ENCODE measurements at places on chromosomes 1 and 21.

- DNase-seq, result peak; percentile 4
Measured at GRCh38 chr1:219701476-219701875, 88.6 kb upstream of the ZC3H11B start.

DNA sequence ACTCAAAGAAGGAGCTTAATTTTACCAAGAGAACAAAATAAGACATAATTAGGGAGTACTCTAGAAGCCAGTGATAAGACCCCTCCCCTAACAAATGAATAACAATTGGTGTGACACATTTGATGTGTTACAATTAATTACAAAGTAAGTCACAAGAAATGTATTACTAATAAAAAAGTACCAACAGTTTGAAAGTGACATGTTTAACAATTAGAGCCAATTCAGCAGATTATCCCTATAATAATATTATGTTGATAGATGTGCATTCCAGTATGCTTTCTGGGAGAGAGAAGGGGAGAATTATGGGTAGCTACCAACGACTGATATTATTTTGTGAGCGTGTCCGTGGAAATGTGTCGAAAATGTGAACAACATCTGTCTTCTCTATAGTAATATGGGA lies 19.1 kb downstream of the CTSK start:
- no peak for DNase-seq

DNA sequence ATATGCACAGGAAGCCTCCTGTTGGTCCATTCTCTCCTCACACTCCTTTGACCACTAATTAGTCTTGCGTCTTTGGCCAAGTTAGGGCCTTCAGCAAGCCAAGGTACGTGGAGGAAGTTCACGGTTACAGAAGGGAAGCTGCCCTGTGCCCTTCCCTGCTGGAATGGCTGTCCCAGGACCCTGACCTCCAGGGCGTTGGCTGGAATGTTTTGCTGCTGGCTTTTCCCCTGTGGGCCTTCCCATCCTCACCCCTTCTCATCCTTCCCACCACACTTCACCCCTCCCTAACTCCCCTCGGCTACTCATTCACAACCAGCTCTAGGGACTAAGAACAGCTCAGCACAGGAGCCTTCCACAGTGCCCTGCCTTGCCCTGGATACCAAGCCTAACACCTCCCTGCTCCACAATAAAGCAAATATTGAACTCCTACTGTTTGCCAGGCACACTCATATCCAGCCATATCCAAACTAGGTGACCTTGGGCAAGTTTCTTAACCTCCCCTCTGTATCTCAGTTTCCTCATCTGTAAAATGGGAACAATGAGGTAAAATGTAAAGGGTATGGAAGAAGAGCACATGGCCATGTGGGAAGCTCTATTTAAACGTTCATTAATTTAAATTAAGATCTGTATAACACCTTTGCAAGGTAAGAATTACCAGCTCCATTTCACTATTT lies 8.8 kb upstream of the CDCP2 start:
- DNase-seq, result no peak

- no peak for DNase-seq
Measured at GRCh38 chr1:228140724-228141225, 696 bp downstream of the GUK1 start.

DNA sequence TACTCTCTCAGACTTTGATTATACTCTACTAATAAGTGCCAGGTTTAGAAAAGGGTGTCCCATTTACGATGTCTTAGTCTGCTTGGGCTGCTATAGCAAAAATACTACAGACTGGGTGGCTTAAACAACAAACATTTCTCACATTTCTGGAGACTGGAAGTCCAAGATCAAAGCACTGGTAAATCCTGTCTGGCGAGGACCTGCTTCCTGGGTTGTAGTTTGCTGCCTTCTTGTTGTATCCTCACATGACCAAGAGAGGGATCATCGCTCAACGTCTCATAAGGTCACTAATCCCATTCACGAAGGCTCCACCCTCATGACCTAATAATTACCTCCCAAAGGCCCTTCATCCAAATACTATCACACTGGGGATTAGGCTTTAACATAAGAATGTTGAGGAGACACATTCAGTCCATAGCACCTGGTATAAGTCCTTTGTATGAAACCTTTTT lies 12.0 kb downstream of the PRDX6 start:
- no peak for DNase-seq

Measured in fibroblast of skin of scalp (primary cell).